ENCODE measurements at places on chromosomes 6 and 20.

DNA sequence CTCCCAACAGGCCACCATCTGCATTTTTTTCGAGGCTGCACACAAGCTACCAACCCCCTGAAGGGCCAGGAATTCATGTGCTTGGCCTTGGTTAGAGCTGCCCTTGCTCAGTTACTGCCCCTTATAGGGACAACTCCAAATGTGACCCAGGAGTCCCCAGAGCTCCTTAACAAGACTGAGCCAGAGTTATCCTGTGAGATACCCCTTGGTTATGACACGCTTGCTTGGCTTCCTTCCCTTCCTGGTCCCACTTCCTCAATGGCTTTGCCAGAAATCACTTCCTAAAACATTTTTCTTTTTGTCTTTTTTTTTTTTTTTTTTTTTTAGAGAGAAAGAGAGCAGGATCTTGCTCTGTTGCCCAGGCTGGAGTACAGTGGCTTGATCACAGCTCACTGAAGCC is 8.9 kb downstream of the TREM1 start:
- no peak for DNase-seq

GRCh38 chr6:152387091-152387490 is 250.1 kb downstream of the SYNE1 start:
- no peak for DNase-seq

- no peak for DNase-seq
Observed at GRCh38 chr6:11729076-11729475, 49.5 kb downstream of the ADTRP start.

DNA sequence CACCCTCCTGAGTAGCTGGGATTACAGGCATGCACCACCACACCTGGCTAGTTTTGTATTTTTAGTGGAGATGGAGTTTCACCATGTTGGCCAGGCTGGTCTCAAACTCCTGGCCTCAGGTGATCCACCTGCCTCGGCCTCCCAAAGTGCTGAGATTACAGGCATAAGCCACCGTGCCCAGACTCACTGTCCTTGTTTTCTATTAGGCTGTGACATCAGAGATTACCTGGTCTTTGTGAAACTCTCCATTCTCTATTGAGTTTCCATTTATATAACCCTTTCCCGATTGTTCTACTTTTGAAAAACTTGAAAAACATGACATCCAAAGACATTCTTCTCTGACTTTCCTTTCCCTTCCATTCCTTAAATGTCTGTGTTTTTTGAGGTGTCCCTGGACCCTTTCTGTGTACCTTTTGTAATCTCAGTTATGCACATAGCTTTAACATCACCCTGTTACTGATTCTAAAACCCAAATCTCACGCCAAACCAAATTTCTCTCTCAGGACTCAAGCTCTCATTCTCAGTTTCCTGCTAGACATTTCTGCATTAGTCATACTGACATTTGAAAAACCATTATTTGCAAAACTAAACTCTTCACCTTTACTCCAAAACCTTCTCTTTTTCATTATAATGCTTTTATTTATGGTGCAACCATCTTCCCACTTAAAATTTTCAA is 137.0 kb downstream of the KHDC1L start:
- no peak for DNase-seq

DNA sequence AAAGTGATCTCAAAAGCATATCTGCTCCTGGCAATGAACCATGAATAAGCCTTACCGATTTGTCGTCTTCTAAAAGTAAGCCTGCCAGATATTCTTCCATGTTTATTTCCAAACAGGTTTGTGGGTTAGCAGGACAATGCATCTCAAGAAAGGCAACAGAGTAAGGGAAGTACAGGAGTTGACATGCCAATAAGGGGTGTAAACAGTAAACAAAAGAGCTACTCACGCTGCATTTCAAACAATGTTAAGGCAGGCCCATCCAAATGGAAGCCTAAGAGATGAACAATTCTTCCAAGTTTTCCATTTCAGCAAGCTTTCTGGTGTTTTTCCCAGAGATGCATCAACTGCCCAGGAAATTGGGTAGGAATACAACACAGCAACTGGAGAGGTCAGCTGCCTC is 27.8 kb upstream of the CRIP3 start:
- DNase-seq = no peak

DNA sequence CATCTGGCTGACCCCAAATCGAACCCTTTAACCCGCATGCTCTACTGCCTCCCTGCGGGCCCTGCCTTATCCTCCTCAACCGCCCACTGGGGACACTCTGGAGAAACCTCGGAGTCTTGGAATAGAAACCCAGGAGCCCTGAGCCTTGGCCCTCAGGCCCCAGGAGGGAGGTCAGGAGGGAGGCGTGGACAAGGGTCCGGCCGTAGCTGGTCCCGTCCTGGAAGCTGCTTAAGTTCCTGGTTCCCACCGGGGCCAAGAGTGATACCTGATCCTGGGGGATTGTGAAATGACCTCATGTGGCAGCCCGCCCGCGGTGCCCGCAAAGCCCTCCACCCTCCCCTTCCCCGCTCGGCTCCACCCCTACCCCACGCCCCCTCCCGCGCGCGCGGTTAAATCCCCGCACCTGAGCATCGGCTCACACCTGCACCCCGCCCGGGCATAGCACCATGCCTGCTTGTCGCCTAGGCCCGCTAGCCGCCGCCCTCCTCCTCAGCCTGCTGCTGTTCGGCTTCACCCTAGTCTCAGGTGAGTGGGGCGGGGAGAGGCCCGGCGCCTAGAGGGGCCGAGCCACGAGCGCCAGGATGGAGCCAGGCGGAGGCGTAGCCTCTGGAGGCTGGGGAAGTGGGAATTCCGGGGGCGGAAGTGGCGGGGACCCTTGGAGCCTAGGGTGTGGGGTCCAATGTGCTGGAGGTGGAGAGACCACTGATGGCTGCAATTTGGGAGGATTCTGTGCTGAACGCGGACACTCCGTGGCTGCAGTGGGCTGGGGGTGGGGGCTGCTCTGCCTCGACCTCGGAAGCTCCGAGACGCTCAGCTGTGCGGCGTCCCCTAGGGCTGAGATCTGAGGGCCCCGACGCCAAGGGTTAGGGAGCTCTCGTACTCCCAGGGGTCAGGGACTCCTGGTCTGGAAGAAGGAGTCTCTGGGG is at the start of gene WFDC2:
Gene WFDC2 (plus strand): TSS at position 418 of the 926 bp plus-strand sequence. CDS start 29 bp downstream, at position 447.
- no peak for DNase-seq

All from sciatic nerve (tissue), 2 donors.